K562 (cell line): ENCODE measurements at places on chromosomes 6 and 20.

DNA sequence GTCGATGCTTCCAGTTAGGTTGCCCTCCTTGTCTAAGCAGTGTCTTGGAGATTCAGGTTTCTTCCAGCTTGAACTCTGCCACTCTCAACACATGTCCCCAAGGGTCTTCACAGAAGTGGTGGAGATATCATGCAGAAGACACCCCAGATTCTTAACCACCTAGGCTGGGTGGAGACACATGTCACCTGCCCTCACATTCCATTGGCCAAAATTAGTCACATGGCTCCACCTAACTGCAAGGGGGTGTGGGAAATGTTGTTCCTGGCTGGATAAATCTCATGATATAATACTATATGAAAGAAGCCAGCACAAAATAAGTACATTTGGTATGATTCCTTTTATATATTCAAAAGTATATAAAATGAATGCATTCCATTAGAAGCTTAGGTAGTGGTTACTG lies 52.9 kb upstream of the SNRPB2 start:
- no peak for DNase-seq

DNA sequence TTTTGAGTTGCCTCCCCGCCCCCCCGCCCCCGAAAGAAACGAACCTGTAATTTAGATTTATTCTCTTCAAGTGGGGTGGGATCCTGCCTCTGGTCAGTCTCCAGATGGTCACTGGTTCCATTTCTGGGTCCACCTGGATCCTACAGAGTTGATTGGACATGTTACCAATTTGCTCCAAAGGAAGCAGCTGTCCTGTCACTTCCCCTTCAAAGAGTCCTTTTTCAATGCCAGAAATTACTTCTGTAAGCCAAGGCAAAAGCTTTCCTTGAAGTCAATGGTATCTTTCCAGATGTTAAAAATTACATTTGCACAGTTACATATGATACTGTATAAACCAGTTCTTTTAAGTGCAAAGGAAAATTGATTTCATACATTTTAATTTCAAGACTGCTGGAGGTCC lies 12.0 kb upstream of the ANKRD60 start:
- DNase-seq = no peak

DNA sequence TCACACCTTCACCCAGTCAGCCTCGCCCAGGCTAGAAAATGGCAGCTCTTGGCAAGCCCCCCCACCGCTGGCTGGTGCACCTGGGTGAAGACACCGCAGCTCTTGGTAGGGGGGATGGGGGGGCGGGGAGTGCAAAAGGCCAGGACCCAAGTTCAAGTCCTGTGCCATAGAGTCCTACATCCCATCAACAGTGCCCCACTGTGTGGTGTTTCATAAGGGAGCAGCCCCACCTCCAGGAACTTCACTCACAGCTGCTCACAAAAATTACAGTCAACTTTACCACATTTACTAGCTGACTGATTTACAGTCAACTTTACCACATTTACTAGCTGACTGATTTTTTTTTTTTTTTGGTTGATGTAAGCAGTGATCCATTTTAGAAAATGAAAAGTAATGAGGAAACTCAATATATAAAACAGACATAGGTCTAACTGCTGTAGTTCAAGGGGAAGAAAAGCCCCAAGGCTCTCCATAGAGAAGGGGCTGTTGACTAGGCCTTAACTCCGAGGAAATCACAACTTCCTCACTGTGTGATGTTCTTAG lies 208.9 kb upstream of the SNX9 start:
- DNase-seq = no peak

GRCh38 chr6:81895511-81896185 lies 143.2 kb upstream of the TENT5A start:
- DNase-seq = no peak

DNA sequence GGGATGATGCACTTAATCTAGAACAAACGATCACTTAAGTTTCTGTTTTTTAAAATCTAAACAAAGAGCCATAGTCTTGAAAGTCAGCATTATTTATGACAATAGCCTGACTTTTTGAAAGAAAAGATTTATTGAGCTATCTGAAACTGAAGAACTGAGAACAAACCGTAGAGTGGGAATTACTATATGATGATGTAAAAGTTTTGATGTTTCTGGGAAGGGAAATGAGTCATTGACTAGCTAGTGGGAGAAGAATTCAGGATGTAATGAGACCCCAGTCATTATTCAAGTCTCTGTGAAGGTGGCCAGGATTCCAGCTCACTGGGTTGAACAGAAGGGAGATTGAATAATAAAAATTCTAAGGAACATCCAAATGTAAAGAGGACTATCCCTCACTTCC lies 83.4 kb upstream of the FABP7 start:
- no peak for DNase-seq

DNA sequence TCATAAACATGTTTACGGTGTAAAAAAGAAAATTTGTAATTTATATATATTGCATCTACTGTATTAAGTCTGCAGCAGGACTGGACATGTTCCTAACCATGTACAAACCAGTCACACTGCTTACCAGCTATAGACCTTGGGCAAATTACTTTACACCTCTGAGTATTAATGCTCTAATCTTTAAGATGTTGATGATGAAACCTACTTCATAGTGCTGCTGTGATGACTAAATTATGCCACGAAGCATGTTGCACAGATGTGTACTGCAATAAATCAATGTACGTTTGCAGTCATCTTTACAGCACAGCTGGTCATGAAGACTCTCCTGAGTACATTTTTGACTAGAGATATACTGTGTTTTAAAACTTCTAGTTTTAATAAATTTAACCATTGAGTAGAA lies 42.6 kb downstream of the PRKN start:
- no peak for DNase-seq

- DNase-seq = no peak
These were observed 7.8 kb downstream of the ZFP57 start for GRCh38 chr6:29673161-29673560.

GRCh38 chr20:62595069-62595468 lies 47.2 kb upstream of the SLCO4A1 start:
- DNase-seq = no peak

- DNase-seq = no peak
These were observed 138.5 kb upstream of the UST start for GRCh38 chr6:148608199-148608951.

DNA sequence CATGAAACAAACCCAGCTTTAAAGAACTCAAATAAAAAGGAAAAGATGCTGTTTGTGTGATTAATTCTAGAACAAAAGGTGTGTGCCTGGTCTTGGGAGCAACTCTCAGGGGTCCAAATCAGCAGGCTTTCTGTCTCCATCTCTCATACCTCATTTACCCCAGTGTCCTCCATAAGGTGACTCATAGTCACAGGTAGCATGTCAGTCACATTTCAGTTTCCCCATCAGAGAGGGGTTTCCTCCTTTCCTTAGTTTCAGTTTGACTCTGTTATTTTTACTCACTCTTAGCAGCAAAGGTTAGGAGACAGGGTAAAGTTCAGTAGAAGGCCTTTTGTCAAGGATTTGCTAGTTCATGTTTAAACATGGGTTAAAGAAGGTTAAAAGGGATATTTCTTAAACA lies 46.2 kb downstream of the OGFRL1 start:
- no peak for DNase-seq

DNA sequence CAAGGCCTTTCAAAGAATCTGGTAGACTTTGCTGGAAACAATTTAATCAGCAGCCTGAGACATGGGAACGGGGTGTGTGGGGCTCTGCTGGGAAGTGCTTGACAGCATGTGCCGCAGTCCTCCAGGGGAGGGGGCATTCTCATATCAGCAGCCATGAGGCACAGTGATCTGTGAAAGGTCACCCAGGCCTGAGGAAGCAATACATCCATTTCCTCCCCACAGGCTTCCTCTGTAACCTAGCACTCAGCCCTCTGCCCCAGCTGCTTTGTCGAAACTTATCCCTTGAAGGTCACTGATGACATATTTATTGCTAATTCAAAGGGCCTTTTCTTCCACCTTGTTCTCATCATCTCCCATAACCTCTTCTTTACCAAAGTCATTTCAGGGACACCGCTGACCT lies 103.3 kb downstream of the TNFAIP3 start:
- DNase-seq = no peak

GRCh38 chr20:63501818-63502670 lies 3.2 kb upstream of the EEF1A2 start:
- DNase-seq = peak; percentile 93

DNA sequence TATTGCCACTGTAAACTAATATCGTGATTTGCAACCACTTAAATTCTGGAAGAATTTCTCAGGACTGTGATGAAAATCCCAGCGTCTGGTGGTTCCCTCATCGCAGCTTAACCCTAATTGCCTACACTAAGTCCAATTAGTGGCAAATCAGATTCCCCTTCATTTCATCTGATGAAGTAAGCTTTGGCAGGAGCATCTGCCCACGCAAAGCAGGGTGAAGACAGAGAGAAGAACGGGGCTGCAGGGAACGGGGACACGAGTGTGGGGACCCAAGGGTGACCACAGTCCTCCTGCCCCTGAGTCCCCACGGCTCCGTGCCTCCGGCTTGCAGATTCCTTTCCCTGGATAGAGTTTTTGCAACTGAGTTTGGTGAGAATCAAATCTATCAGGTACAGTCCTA lies 159.5 kb downstream of the LY86 start:
- no peak for DNase-seq

DNA sequence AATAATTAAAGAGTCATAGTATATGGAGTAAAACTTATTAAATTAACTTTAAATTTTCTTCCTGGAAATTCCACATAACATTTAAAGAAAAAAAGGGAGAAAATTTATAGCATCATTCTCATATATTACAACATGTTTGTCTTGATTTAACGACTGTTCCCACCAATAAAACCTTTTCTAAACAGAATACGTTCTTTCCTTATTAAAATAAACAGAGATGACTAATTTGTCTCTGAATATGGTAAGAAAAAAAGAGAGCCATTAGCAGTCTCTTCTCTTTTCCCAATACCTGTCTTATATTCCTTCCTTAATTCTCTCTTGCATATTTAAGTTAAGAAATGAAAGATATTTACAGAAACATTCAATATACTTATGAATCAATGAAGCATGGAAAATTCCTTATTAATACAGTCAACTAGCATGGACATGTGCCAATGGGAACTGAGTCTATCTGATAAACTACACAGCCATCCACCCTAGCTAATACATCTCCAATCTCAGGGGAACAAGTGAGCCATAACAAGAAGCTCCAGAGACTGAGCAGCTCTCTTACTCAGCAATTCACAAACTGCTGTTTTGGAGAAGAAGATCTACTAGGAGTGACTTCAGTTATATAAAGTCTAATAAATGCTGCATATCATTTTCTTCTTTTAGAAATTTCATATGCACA lies 347.1 kb upstream of the MANEA start:
- no peak for DNase-seq

DNA sequence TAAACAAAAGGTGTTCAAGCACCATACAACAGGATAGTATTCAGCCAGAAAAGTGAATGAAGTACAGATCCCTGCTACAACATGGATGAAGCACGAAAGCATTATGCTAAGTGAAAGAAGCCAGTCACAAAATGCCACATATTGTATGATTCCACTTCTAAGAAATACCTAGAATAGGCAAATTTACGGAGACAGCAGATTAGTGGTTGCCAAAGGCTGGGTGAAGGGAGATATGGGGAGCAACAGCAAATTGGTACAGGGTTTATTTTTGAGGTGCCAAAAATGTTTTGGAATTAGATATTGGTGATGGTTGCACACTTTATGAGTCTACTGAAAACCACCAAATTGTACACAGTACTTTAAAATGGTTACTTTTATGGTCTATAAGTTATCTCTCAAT lies 23.2 kb downstream of the MAP3K5 start:
- no peak for DNase-seq

- no peak for DNase-seq
These were observed 407.9 kb upstream of the BTBD3 start for GRCh38 chr20:11509776-11510175.
